A549 treated with CpdA at 1 μM for 4 hours (cell line): ENCODE measurements at places on chromosomes 6 and 20. TPM values are rescaled to one million over a fixed set of nuclear protein-coding genes. Genes with fewer than 3 reads are reported as not detected.

Gene PRPH2
- not detected in 5 replicates for total RNA-seq

Gene RBPJL
- total RNA-seq = not detected in 5 replicates

Gene PDYN
- total RNA-seq = 0.03 TPM in 1 of 5 replicates, not detected in the others

Gene MEA1
- total RNA-seq = 90.7 to 104 TPM (median 95.9 TPM) in 5 replicates

Gene LHFPL5
- 0.13 to 0.22 TPM (median 0.16 TPM) in 3 of 5 replicates, not detected in the others for total RNA-seq

Gene C6orf58
- 0.14 to 0.21 TPM (median 0.21 TPM) in 3 of 5 replicates, not detected in the others for total RNA-seq

Gene TFAP2C
- 12.8 to 17.1 TPM (median 15.8 TPM) in 5 replicates for total RNA-seq

Gene OR2H2
- total RNA-seq = not detected in 5 replicates
